ENCODE measurements at places on chromosomes 6 and 20. TPM values are rescaled to one million over a fixed set of nuclear protein-coding genes. Genes with fewer than 3 reads are reported as not detected.

Gene DEFB110
- total RNA-seq, result not detected

Gene SLC13A3
- 5.8 TPM for total RNA-seq

DNA sequence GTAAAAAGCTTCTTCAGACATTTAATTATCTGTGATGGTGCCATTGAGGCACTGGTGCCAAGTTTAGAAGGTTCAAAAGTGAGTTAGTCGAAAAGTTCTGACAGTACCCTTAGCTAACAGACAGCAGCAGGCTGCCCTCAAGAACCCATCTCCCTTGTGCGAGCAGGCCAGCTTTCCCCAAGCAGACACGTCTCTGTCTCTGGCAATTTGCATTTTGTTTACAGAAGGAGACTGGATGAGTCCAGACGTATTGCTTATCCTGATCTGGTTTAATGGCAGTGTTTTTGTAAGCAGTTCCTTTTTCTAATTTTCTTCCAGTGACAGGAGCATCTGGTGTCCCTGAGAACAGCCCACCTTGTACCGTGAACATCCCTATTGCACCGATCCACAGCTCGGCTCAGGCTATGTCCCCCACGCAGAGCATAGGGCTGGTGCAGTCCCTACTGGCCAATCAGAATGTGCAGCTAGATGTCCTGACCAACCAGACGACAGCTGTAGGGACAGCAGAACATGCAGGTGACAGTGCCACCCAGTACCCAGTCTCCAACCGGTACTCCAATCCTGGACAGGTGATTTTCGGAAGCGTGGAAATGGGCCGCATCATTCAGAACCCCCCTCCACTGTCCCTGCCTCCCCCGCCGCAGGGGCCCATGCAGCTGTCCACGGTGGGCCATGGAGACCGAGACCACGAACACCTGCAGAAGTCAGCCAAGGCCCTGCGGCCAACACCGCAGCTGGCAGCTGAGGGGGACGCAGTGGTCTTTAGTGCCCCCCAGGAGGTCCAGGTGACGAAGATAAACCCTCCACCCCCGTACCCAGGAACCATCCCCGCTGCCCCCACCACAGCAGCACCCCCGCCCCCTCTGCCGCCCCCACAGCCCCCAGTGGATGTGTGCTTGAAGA lies 58.3 kb upstream of the TMEM181 start:
- peaks cover 2% of the 10 kb centered on the region for H3K4me1 ChIP-seq
- peaks cover 4% of the 10 kb centered on the region for H3K27me3 ChIP-seq
- no peak for DNase-seq
- H3K36me3 ChIP-seq, result no peaks in the 10 kb centered on the region

DNA sequence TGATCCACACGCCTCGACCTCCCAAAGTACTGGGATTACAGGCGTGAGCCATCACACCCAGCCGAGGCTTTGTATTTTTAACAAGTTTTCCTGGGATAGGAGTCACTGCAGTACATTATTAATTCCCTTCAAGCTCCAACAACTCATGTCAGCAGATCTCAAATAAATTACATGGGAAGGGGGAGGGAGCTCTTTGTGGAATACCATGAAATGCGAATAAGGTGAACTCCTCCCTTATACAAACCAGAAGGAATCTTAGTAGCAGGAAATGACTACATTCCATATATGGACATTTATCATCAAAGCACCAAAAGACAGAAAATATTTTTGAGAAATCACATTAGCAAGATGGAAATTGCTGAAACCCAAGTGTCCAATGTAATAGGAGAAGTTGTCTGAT lies 2.9 kb downstream of the GSS start:
- peaks cover 11% of the 10 kb centered on the region for H3K27me3 ChIP-seq
- DNase-seq, result no peak
- peaks cover 15% of the 10 kb centered on the region for H3K4me1 ChIP-seq
- no peak overlapping the region for H3K4me3 ChIP-seq

DNA sequence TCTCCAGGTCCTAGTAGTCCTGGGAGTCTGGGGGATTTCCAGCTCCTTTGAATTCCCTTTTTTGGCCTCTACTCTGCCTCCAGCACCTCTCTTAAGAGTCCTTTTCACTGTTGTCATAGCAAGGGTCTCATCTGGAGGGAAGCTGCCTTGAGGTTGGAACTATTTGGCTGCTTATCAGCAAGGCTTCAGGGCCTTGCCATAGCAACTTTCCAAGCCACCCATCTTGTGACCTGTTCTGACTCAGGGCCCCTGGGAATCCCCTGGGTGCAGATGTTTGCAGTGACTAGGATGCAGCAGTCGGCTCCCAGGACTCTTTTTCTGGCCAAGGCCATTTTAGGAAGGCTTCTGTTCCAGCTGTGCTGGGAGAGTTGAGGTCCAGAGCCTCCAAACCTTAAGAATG lies 12.4 kb downstream of the PKIG start:
- no peaks in the 10 kb centered on the region for H3K27me3 ChIP-seq
- H3K27ac ChIP-seq, result no peak overlapping the region
- H3K4me3 ChIP-seq, result no peak overlapping the region
- no peaks in the 10 kb centered on the region for H3K36me3 ChIP-seq
- DNase-seq, result no peak
